Glutamatergic neuron (in vitro differentiated cells): ENCODE measurements at places on chromosomes 3 and 15. TPM values are rescaled to one million over a fixed set of nuclear protein-coding genes. Genes with fewer than 3 reads are reported as not detected.

DNA sequence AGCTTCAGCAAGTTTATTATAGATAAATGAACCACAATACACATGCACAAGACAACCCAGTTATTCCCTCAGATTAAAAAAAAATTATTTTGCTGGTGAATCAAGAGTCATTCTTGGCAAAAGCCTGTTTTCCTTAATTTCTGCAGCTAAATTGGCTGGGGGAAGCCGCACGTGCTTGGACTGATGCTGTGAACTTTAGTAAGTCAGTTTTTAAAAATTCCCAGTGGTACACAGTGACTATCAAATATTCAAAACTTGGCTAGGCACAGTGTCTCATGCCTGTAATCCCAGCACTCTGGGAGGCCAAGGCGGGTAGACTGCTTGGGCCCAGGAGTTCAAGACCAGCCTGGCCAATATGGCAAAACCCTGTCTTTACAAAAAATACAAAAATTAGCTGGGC is 23.9 kb downstream of the EHD4 start:
- no peak for DNase-seq

DNA sequence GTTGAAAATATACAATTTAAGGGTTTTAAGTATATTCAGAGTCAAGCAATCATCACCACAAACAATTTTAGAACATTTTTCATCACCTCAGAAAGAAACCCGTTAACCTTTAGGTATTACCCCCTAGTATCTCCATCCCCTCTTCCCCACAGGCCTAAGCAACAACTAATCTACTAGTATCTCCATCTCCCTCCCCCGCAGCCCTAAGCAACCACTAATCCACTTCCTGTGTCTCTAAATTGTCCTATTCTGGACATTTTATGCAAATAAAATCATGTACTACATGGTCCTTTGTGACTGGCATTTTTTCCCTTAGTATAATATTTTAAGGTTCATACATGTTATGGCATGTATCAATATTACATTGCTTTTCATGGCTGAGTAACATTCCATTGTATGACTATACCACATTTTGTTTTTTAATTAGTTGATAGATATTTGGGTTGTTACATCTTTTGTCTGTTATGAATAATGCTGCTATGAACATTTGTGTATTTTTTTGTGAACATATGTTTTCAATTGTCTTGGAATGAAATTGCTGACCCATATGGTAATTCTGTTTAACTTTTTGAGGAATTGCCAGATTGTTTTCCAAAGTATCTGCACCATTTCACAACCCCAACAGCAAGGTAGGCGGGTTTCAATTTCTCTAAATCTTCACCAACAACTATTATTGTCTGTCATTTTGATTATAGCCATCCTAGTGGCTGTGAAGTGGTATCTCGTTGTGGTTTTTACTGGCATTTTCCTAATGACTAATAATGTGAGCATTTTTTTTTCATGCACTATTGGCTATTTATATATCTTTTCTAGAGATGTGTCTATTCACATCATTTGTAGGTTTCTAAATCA is 215.6 kb upstream of the CD96 start:
- no peak for DNase-seq

- no peak for DNase-seq
Measured at GRCh38 chr15:78170848-78171773, 21.9 kb downstream of the IDH3A start.

GRCh38 chr3:195033531-195034091 is 237.3 kb downstream of the XXYLT1 start:
- DNase-seq: no peak

- no peak for DNase-seq
Measured at GRCh38 chr3:120033596-120033995, 60.7 kb downstream of the GSK3B start.

DNA sequence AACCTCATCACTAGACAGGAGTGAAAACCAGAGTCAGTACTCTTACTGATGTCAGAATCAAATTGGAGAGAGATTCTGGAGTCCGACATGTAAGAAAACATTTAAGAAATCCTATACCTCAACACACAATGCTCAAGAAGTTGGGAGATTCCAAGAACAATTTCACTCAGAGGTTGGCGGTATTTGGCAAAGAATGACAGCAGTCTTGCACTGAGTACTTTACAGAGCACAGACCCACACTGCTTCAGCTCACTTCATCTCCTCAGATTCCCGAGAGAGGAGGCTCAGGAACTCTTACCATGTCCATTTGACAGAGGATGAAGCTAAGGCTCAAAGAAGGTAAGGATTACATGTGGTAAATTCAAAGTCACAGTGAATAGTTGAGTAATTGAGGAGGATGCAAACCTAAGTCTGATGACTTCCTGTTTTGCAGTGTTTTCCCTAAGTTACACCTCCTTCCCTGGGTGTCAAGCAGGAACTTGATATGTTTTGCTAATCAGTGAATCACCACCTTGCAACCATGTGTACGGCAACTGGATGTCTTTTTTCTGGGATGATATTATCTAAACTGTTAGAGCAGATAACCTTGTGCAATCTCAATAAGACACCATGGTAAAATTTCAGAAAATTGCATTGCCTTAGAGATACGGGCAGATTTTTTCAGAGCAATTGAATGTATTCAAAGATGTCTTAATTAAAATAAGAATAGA is 61.3 kb upstream of the MME start:
- DNase-seq: no peak

DNA sequence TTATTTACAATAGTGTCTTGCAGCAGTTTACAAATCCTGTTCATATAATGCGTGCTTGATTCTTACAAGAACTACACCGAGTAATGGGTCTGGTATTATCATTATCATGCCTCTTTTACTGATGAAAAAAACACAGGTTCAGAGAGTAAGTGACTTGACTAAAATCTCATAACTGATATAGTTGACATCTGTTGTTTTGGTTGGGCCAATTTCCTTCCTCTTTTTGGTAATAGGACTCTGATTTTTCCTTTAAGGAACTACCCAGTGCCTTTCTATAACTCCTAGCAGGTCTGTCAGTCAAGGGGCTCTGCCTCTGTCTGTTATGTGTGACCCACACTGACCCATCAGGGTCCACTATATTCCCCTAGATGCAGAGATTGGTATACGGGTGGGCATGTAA is 14.6 kb upstream of the BLOC1S6 start:
- DNase-seq: no peak

- DNase-seq: peak; percentile 76
Measured at GRCh38 chr3:18425641-18426257, 610 bp upstream of the SATB1 start.

DNA sequence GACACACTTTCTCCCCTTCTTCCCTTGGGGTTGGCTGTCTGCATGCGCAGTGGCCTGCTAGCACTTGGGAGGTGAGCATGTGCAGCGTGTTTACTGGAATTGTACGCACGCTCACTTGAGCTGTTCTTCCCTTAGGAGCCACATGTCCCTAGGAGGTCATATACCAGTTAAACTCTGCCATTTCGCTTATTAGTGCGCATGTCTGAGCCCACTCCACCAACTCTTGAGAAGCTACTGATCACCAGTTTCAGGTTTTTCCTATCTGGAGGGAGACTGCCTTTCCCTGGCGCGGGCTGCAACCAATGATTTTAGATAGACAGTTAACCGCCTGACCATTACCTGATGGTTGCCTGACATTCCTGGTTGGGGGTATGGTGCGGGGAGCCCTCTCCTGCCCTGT is 47.6 kb upstream of the SPPL2A start:
- DNase-seq: no peak

DNA sequence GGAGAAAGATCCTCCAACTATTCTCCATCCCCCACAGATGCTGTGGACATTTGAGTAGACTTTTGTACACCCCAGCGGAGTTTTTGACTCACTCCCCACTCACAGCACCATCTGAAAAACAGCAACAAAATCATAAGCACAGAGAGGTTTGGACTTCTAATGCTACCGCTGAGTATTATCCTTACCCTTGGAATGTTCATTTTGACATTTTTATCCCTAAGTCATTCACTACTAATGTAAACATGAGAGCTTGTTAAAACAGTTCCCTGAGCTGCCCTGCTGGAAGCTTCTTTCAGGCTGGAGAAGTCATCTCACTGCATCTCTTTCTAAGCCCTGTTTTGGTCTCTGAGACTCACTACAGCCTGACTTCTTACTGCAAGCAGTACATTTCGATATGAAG is 1045.9 kb downstream of the MCTP2 start:
- no peak for DNase-seq

DNA sequence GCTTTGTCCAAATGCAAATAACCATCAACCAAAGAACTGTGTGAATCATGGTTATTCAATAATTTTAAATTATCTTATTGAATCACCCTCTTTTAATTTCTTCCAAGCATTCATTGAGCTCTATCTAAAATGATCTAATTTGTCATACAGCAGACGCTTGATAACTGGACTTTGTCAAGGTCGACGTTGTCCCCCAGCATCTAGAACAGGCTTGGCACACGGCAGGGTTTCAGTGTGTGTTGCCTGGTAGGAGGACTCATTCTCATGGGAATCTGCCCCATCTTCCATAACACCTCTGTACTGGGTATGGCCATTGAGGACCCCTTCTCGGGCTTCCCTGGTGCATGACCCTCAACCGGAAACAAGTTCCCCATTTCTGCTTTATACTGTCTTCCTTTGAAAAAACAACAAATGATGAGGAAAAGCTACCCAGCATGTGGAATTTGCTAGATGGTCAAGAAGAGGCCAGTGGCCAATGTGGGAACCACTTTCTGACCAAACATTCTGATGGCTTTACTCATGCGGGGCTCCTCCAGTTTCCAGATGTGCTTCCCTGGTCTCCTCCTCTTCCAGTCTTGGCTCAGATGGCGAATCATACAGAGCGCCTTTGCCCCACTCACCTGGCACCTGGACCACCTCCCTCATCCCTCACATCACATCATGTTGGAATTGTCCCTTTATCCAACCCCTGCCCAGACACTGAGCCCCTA is 41.7 kb upstream of the SEC22A start:
- no peak for DNase-seq

GRCh38 chr15:90178468-90179435 is 22.4 kb upstream of the SEMA4B start:
- DNase-seq: no peak

- no peak for DNase-seq
Measured at GRCh38 chr3:108862865-108863798, 40.5 kb downstream of the TRAT1 start.

GRCh38 chr3:17500618-17501017 is 241.8 kb downstream of the TBC1D5 start:
- no peak for DNase-seq

- no peak for DNase-seq
Measured at GRCh38 chr3:122907471-122907870, 112.6 kb downstream of the SLC49A4 start.

- DNase-seq: no peak
Measured at GRCh38 chr3:58898513-58898912, 151.3 kb downstream of the CFAP20DC start.

GRCh38 chr15:24916305-24917009 is 38.3 kb upstream of the SNRPN start:
- no peak for DNase-seq

- no peak for DNase-seq
Measured at GRCh38 chr3:176699288-176699687, 498.0 kb downstream of the TBL1XR1 start.

DNA sequence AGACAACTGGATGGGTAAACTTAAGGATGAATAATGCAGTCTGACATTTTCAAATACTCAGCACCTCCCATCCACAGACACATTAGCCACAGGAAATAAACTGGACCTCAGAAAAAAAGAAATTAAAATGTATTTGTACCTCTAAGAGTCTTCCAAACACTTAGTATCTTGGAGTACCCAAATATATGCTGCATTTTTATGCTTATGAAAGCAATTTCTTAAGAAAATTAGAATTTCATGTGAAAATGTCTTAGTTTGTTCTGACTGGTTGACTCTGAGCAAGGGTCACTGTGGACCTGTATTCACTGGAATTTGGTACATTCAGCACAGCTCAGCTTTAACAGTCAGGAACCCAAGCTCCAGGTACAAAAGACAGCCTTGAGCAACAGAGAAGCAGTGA is 216.2 kb upstream of the UBE2E2 start:
- no peak for DNase-seq

DNA sequence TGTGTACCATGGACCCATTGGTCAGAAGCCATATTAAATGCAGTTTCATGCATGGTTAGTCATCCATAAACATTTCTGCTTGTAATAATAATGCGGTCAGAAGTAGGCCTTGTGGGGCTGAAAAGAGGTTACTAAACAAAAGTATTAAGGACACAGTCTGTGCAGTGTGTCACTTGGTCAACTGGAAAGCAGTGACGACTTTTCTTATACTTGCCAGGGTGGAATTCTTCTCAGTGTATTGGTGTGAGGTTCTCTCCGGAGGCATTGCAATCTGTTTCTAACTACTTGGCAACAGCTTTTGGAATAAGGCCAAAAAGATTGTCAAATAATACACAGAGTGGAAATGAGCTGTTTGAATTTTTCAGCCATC is 46.8 kb downstream of the CHL1 start:
- no peak for DNase-seq

- no peak for DNase-seq
Measured at GRCh38 chr15:70781236-70781635, 17.9 kb upstream of the UACA start.

Gene HDGFL3
- total RNA-seq: 130 TPM

Gene CAMKV
- 518 TPM for total RNA-seq

Gene CCDC80
- 0.86 TPM for total RNA-seq

Gene C3orf20
- not detected for total RNA-seq

Gene TLR9
- 0.37 TPM for total RNA-seq

Gene SUSD5
- 2.0 TPM for total RNA-seq

Gene SMCO1
- not detected for total RNA-seq

Gene GATM
- 51.2 TPM for total RNA-seq

Gene MAP6D1
- total RNA-seq: 10.2 TPM

Gene NMD3
- 49.3 TPM for total RNA-seq

Gene C3orf22
- not detected for total RNA-seq

Gene ZNF860
- total RNA-seq: not detected

Gene INSYN1
- total RNA-seq: 86.6 TPM

Gene ARGFX
- not detected for total RNA-seq

Gene TRH
- total RNA-seq: 1.7 TPM

Gene WNT7A
- total RNA-seq: not detected

Gene MST1R
- total RNA-seq: 8.6 TPM

Gene VGLL3
- total RNA-seq: 0.15 TPM

Gene FBXW12
- total RNA-seq: 0.66 TPM

Gene MUC4
- 2.5 TPM for total RNA-seq

Gene ISY1
- 18.2 TPM for total RNA-seq

Gene CYP1A1
- total RNA-seq: 0.27 TPM

Gene SI
- total RNA-seq: not detected
